ENCODE measurements at places on chromosomes 2 and 18.

DNA sequence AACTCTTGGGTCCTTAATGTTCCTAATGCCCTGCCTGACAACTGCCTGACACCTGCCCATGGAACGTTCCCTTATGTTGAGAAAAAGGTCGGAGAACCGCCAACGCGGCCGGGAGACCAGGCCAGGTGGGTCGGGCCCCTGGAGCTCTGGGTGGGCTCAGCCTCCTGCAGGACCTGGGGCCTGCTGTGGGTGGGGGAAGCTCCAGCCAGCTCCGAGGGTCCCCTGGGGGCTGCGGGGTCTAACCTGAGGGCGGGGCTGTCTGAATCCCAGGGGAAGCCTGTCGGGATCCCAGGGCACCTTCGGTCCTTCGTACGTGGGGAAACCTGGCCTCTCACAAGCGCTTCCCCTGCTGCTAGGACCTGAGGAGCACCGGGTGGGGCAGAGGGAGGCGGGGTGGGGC is 296.0 kb downstream of the NDUFA10 start:
- DNase-seq = no peak

- DNase-seq = no peak
These were observed 83.9 kb upstream of the YWHAQ start for GRCh38 chr2:9714630-9715214.

- no peak for DNase-seq
These were observed 35.1 kb downstream of the CHN1 start for GRCh38 chr2:174970092-174970491.

- no peak for DNase-seq
These were observed 211.0 kb downstream of the KCNE4 start for GRCh38 chr2:223262946-223263345.

- DNase-seq = peak; percentile 96
These were observed 1.4 kb downstream of the WNT6 start for GRCh38 chr2:218860950-218861381.

- no peak for DNase-seq
These were observed 48.6 kb upstream of the FSIP2 start for GRCh38 chr2:185689906-185690539.

DNA sequence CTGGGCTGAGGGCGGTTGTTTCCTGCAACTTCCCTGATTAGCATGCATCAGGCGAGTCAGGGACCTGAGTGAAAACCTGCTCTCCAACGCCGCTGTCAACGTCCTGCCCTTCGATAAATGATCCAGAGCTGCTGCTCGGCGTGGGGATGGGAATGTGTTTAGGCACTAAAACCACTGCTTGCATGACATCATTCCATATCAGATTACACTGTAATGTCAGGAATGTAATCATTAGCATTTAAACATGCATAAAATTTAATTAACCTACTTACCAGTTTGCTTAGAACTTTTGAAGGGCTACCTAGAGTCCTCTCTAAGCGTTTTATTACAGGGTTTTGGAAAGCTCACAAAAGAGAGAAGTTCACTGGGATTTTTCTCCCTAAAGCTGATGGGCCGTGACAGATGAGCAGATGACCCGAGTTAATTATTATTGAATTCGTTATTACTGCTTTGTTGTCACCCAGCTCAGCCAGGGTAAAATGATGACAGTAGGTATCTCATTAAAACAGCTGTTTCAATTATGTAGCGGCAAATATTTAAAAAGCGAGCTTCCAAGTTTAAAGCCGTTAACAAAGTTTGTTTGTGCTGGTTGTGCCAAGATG is 685.6 kb upstream of the SALL3 start:
- DNase-seq = peak; percentile 86

DNA sequence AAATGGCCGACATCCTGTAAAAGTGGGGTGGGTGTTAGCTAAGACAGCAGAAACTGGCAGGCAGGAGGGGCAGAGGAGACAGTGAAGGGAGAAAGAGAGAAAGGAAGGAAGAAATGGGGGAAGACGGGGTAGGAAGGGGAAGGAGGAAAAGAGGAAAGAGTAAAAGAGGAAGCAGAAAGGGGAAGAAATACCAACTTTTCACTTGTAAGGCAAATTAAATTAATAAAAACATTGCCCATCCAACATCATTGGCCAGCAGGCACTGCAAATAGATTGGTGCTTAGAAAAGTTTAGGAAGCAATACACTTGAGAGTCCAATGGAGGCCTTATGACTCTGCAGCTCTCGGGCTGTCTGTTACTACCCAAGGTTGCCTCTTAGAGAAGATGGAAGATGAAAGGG is 116.7 kb downstream of the TNS1 start:
- DNase-seq = no peak

- DNase-seq = no peak
These were observed 562 bp downstream of the TWSG1 start for GRCh38 chr18:9334973-9335696.

DNA sequence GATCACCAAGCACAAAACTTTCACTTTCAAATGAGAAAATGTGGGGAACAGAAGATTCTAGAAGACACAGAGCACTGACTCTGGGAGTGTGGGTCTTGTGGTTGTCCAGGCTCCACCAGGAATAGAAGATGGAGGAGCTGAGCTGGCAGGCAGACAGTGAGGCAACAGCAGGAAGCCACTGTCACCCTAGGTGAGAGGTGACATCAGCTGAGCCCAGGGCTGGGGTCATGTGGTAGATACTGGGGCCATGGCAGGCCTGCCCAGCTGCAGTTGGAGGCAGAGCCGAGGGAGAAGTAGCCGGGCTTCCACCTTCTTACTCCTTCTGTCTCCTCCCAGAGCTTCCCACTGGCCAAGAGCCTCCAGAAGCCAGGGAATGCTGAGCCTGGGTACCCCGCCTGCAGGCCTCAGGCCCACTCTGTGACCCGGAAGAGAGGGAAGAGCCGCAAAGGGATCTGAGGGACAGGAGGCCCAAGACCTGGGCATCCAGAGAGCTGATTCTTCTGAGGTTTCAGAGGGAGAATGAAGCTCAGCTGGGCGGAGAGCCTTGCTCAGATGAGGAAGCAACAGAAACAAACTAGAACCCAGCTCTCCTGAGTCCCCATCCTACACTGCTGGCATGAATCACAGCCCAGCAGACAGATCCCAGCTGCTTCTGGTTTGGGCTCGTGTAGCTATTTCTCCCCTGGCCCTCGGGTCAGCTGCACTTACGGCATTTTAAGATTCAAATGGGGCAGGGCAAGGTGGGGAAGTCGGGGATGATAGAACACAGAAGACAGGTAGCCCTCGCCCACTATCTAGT is 39.8 kb upstream of the ASAP2 start:
- DNase-seq = no peak

- no peak for DNase-seq
These were observed 77.9 kb upstream of the CD226 start for GRCh38 chr18:70025580-70025979.

DNA sequence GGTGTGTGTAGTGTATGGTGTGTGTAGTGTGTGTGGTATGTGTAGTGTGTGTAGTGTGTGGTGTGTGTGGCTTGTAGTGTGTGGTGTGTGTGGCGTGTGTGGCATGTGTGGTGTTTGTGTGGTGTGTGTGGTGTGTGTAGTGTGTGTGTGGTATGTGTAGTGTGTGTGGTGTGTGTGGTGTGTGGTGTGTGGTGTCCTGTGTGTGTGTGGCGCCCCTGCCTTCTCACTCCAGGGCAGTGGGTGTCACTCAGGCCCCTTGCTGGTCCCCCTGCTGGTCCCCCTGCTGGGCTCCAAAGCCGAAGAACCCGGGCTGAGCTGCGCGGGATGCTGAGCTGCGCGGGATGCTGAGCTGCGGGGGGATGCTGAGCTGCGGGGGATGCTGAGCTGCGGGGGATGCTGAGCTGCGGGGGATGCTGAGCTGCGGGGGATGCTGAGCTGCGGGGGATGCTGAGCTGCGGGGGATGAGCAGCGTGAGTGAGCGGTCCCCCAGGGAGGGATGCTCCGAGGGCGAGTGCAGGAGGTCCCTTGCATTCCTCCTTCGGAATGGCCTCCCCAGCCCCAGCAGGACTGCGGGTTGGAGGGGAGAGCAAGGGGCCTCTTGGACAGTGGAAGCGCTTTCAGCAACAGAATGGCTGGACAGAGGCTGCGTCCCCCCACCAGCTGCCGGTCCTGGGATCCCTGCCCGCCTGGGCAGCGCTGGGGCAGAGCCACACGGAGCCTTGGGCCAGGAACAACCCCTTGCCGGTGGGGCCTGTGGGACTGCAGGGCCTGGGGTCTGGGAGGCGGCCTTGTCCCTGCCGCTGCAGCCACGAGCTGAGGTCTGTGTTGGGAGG is 3.4 kb upstream of the RTP5 start:
- DNase-seq = peak; percentile 75

DNA sequence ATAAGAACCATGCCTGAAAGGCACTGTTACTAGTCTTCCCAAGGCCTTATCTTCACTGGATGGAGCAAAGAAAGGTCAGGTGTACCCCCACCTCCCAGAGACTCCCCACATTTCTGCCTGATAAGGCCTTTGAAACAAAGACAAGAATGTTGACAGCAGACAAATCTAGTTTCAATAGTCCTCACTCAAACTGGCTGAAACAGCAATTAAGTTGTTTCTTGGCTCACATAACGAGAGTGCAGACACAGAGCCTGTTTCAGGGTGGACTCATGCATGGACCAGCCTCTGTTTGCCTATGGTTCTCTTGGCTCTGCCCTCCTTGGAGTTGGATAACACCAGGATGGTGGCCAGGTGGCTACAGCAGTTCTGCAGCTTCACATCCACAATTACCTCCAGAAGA is 7.5 kb upstream of the CFAP221 start:
- no peak for DNase-seq

- no peak for DNase-seq
These were observed 28.8 kb downstream of the MAP3K2 start for GRCh38 chr2:127358971-127359370.

GRCh38 chr2:68246396-68246795 is 5.9 kb downstream of the PPP3R1 start:
- no peak for DNase-seq

GRCh38 chr2:68936889-68937288 is 15.8 kb downstream of the GKN2 start:
- DNase-seq = no peak

DNA sequence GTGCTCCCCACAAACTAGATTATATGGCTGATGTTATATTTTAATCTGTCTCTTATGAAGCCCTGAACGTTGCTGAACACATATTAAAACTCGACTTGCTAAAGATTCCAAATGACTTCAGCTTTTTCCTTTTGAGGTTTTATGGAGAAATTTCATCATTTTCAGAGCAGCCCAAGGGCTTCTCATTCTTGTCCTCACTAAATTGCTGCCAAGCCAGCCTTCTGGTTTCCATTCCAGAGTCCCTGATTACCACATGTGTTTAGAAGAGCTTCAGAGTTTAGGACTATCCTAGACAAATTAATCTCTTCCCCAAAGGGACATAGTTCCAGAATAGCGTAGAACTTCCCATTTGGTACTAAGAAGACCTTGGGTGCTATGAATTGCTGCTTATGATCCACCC is 77.8 kb upstream of the CCDC195 start:
- no peak for DNase-seq

- peak; percentile 82 for DNase-seq
These were observed 19.2 kb upstream of the IL36G start for GRCh38 chr2:112958428-112959108.

DNA sequence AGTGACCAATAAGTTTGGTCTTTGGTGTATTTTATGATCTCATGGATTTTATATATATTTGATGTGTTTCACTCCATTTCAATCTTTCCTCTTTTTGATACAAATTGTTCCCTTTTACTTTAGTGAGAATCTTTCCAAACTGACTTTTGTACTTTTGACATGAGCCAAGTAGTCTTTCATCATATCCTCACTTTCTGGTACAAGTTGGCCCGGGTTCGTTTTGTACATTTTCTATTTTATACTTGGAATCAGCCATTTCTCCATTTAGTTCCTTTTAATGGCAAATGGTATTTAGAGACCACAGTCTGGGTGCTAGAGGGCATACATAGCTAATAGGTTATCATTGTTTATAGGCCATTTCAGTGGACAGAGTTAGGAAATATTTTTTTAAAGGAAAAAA is 147.9 kb upstream of the MYO3B start:
- no peak for DNase-seq

GRCh38 chr2:96342085-96342484 is 6.5 kb downstream of the NCAPH start:
- DNase-seq = no peak

- DNase-seq = no peak
These were observed 9.3 kb upstream of the EFEMP1 start for GRCh38 chr2:55932843-55933242.

DNA sequence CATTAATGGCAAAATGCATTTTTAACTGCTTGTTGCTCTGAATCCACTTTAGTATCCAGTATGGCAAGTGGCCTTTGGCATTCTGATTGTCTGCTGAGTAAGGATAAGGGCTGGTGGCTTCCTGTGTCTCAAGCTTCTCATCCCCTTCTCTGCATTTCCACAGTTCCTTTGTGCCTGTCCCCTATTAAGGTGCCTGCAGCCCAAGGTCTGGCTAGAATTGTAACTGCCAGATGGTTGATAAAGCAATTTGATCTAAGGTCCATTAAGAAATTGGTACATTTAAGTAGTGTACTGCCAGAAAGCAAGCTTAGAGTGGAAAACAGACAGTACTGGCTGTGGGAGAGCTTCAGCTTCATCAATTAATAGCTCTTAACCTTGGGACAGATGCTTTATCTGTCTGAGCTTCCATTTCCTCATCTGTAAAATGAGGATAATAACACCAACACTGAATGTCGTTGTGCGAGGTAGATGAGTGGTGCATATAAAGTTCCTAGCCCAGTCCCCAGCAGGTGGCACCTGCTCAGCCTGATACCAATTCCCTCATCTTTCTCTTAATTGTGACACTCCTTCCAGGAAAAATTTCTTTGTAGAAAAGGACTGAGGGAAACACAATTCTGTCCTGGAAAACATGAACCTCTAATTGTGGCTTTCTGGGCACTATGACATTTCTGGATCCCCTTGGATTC is 570.6 kb upstream of the GCFC2 start:
- DNase-seq = no peak

- DNase-seq = peak; percentile 54
These were observed 238.8 kb upstream of the TANK start for GRCh38 chr2:160921386-160921964.

DNA sequence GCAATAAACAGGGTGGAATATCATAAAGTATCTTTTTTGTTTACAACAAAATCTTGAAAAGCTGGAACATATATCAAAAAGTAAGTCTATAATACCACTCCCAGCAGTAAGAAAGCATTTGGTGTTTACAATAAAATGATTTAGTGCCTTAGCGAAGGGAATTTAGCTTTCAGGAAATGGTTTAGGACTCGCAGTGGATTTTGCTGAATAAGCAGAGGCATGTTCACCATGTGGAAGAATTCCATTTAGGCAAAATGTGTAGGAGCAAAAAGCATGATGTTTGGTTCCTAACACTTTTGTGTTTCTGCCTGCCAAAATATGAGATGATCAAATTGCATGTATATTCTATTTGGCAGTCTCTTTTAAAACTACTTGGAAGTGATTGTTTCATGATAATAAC is 163.6 kb downstream of the AGPS start:
- DNase-seq = no peak

DNA sequence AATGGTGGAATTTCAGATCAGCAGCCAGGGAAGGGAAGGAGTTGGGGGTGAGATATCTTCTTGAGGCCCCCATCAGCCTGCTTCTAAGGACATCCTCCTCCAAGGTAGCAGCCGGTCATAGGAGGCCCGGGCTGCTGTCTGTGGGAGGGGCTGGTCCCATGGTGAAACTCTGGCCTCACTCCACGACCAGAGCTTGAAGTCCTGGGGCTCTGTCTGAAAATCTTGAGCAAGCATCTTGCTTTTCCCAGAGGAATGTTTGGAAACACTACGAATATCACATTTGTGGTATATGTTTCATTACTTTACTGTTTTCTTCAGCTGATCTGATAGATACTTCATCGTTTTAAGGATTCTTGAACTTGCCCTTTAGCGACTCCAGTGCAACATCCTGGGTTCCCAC is 103.7 kb downstream of the CTAGE1 start:
- no peak for DNase-seq

- DNase-seq = peak; percentile 43
These were observed 1.4 kb downstream of the AAK1 start for GRCh38 chr2:69641887-69642708.
